ENCODE measurements at places on chromosomes 6 and 20. TPM values are rescaled to one million over a fixed set of nuclear protein-coding genes. Genes with fewer than 3 reads are reported as not detected.

LY6G6C gene
- total RNA-seq = not detected

POLR1C gene
- 28.5 TPM for total RNA-seq

CTAGE9 gene
- total RNA-seq = not detected

GRM1 gene
- not detected for total RNA-seq

EPHA7 gene
- 0.32 TPM for total RNA-seq

All from fibroblast of villous mesenchyme (primary cell).